ENCODE measurements at places on chromosomes 3 and 15.
A peak's percentile ranks its signal among the peaks of the same experiment; 100 is the strongest.

DNA sequence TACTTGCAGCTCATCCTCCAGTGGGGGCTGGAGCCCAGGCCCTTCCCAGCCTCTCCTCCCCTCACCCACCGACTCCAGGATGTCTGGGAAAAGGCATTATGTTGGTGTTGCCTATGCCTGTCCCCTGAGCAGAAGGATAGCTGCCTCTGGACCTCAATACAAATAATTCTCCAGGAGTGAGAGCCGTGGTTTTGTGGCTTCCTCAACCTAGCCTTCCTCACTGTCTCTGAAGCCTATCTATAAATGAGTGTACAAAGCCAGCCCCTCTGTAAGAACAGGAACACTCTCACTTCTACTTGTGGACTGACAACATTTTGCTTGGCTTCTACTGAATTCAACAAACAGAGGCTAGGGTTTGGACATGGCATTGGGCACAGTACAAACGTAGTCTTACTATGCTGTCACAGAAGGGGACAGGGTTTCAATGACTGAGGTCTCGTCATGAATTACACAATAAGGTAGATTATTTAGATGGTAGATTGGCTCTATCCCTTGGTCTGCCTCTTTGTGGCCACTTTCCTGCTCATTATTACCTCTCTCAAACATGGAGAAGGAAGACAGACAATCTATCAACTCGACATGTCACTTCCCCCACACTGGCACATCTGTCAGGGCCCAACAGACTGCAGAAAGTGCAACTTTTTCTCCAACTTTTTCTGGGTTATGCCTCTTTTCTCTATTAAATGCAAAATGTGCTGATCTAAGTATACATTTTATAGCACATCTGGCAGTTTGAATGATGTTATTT is 82.8 kb upstream of the MEX3B start:
- peak overlapping the region; percentile 33 for H3K27ac ChIP-seq
- no peaks in the 10 kb centered on the region for H3K36me3 ChIP-seq
- DNase-seq, result no peak
- H3K4me3 ChIP-seq, result no peak overlapping the region
- no peaks in the 10 kb centered on the region for H3K27me3 ChIP-seq

DNA sequence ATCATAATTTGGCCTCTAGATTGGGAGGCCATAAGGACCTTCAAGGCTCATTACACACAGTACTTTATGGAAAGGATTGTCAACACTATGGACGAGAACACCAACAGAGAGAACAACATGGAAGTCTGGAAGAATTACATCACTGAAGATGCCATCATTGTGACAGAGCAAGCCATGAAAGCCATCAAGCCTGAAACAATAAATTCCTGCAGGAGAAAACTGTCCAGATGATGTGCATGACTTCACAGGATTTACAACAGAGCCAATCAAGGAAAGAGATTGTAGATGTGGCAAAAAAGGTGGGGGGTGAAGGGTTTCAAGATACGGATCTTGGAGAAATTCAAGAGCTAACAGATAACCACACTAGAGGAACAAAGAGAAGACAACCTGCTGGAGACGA is 15.9 kb downstream of the IL17RB start:
- no peaks in the 10 kb centered on the region for H3K4me1 ChIP-seq
- H3K36me3 ChIP-seq, result peaks cover 43% of the 10 kb centered on the region
- H3K27me3 ChIP-seq, result no peaks in the 10 kb centered on the region
- no peak overlapping the region for H3K4me3 ChIP-seq
- H3K27ac ChIP-seq, result no peak overlapping the region

GRCh38 chr3:164851905-164852304 is 226.4 kb downstream of the SI start:
- H3K27ac ChIP-seq, result no peak overlapping the region

GRCh38 chr3:155166441-155166840 is 86.3 kb downstream of the MME start:
- H3K27me3 ChIP-seq, result no peaks in the 10 kb centered on the region
- H3K4me3 ChIP-seq, result no peak overlapping the region
- no peak for DNase-seq
- H3K36me3 ChIP-seq, result no peaks in the 10 kb centered on the region

DNA sequence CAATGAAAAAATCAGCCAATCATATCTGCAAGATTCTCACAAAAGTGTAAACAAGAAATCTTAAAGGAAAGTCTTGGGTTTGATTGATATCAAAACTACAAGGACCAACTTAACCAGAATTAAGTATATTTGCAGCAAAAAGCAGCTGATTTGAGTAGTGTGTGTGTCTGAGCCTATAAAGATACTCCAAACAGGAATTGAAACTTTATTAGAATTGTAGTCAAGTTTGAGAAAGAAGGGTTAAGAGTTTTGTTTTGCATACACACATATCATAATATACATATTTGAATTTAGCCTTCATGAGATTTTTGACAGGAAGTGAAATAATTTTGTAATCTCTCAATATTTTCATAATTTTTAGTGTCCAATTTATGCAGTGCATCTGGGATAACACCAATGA is 300.1 kb downstream of the NAALADL2 start:
- no peaks in the 10 kb centered on the region for H3K27me3 ChIP-seq
- DNase-seq, result no peak
- H3K27ac ChIP-seq, result no peak overlapping the region
- no peaks in the 10 kb centered on the region for H3K36me3 ChIP-seq
- no peak overlapping the region for H3K4me3 ChIP-seq

- H3K27me3 ChIP-seq, result no peaks in the 10 kb centered on the region
- no peaks in the 10 kb centered on the region for H3K4me1 ChIP-seq
- H3K36me3 ChIP-seq, result no peaks in the 10 kb centered on the region
- no peak for DNase-seq
These were observed 17.5 kb upstream of the SLC27A2 start for GRCh38 chr15:50164458-50164857.

- H3K27ac ChIP-seq, result no peak overlapping the region
- no peaks in the 10 kb centered on the region for H3K36me3 ChIP-seq
- no peaks in the 10 kb centered on the region for H3K4me1 ChIP-seq
- DNase-seq, result no peak
These were observed 469.5 kb downstream of the CNTN4 start for GRCh38 chr3:2568156-2568555.

DNA sequence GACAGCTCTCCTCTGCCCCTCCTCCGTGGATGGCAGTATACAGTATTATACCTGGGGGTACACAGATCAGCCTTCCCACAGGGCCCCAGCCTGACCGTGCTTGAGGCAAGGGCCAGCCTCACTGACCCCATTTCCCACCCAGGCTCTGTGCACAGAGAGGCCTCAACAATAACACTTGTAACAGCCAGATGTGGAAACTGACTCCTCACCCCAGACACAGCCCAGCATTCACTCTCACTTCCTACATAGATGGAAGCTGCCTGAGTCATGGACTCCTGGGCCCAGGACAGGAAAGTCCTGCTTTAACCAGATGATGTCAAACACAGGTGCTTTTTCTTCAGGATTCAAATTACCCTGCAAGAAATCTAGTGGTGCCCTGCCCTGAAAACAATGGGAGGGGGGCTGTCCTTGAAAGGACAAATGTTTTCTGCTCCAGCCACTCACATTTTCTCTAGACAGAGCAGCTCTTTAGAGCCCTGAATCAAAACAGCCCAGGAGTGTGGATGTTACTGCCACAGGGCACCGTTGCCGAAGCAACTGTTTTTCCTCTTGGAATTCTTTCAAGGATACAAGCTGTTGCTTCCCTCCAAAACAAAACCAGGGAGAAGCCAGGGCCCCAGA is 16.4 kb downstream of the CCDC12 start:
- H3K4me1 ChIP-seq, result peaks cover 71% of the 10 kb centered on the region
- H3K4me3 ChIP-seq, result no peak overlapping the region
- H3K36me3 ChIP-seq, result no peaks in the 10 kb centered on the region
- no peaks in the 10 kb centered on the region for H3K27me3 ChIP-seq
- DNase-seq, result no peak

- no peak overlapping the region for H3K4me3 ChIP-seq
- no peak for DNase-seq
- H3K27me3 ChIP-seq, result no peaks in the 10 kb centered on the region
These were observed 14.7 kb upstream of the KLHL40 start for GRCh38 chr3:42670670-42671069.
